NCI-H1092 (cell line): ENCODE measurements at places on chromosomes 2 and 18.
A peak's percentile ranks its signal among the peaks of the same experiment; 100 is the strongest.

GRCh38 chr18:60372596-60372995 is at the start of gene MC4R:
MC4R (minus strand) TSS chr18:60372775; CDS start chr18:60372349, 426 bp downstream.
- peak; percentile 91 for DNase-seq

DNA sequence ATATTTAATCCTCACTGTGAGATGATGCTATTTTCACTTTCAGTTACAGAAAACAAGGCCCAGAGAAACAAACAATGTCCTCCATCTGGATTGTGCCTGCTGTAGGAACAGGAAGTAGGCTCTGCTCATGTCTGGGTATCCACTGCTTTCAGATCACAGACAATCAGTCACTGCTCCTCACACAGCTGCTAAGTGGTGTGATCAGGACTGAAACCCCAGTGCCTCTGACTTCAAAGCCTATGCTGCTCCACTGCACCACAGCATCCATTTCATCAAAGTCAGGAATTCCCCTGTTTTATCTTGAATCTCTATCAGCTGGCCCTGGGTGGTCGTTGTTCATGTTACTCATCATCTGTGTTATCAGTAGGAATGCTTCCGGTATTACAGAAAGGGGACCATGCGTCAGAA is 303.8 kb upstream of the TRIB2 start:
- no peak for DNase-seq

DNA sequence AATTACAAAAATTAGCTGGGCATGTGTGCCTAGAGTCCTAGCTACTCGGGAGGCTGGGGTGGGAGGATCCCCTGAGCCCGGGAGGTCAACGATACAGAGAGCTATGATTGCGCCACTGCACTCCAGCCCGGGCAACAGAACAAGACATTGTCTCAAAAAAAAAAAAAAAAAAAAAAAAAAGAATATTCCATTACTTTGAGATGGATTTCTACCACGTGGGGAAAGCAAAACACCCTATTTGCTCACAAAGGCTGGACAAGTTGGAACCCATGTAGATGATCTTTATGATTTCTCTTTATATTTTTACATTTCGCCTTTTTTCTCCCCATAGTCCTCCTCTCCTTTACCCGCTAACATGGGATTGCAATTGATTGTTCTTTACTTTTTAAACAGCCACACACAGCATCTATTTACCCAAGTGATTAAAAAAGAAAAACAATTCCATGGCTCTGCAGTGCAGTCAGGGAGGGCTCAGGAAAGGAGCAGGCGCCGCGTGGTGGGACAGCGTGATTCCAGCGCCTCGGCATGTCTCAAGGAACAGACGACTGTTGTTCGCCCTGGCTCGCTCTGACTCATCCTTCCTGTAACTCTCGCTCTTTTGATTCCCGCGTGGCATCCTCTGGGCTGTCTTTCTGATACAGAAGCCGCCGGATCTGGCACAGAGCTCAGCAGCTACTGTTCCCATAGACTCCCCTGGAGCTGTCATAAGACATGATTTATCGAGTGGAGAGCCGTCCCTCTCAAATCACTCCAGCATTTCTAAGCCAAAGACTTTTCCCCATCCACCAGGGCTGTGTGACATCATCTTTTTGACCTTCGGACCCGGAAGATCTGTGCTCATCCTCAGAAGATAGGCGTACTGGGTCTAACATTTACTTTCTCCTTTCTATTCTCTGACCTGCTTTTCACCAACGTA is 230.4 kb upstream of the AGAP1 start:
- no peak for DNase-seq

GRCh38 chr2:71929482-71929772 is 218.2 kb downstream of the CYP26B1 start:
- DNase-seq: no peak

GRCh38 chr2:15971831-15972522 is 31.6 kb downstream of the MYCN start:
- DNase-seq: no peak

GRCh38 chr2:111045771-111046444 is 74.8 kb upstream of the BCL2L11 start:
- DNase-seq: no peak

DNA sequence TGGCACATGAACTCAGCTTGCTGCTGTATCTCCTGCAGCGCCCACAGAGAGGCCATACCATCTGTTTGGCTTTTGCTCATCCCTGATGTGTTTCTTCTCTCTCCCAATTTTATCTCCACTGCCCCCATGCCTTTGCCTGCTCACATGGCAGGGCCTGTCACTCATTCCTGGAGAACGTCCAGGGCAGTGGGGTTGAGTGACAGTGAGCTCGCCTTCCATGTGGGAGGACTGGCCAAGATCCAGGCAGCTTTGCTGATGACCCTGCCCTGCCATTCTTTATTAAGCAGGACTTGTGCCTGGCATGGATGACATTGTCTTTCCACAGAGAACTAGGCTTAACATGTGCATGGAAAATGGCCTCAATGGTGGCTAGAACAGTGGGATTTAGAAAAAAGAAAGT is 230.5 kb upstream of the THSD7B start:
- no peak for DNase-seq

DNA sequence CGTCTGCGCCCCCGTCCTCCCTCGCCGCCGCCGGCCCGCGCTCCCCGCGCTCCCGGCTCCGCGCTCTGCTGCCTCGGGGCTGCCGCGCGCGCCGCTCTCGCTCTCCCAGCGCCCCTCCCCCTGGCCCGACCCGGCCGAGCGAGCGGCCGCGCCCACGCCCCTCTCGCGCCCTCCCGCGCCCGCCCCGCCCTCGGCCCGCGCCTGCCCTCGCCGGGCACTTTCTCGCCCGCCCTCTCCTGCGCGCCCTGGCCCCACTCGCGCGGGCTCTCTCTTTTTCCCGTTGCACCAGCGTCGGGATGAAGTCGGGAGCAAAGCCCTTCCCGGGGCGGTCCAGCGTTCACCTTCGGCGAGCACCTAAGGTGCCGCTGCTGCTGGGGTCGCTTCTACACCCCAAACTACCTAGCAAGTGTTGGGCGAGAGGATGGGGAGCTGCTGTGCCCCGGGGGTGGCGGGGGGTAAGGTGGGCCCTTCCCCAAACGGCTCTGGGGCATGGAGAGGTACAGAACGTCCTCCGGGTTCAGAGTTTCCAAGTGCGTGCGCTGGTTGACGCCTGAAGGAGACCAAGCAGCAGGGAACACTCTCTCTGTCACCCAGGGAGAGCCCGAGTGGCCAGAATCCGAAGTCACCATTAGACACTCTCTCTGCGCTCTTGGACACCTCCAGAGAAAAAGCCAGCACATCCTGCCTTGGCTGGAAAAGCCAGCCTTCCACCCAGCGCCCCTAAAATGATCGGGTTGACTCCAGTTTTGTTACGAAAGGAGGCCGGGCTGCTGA is at the start of gene COLEC12:
TSS of gene COLEC12 (minus strand) at position 70 of the 774 bp plus-strand sequence. CDS start 187 bp downstream, outside the sequence.
- DNase-seq: no peak

DNA sequence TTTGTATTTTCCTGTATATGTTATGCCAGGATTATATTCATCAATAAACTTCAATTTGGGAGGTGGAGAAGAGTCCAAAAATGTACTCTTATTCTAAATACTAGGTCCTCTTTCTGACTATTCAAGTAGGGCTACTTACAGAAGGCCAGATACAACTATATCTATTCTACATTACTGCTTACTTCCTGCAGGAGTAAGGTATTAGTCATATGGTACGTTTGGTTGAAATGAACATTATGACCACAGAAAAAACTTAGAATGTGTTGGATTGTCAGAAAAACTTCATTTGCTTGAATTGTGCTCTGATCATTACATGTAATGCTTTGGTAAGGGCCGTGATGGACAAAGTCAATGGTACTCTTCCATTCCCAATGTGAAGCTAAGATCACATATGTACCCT is 35.0 kb downstream of the STAT4 start:
- no peak for DNase-seq

DNA sequence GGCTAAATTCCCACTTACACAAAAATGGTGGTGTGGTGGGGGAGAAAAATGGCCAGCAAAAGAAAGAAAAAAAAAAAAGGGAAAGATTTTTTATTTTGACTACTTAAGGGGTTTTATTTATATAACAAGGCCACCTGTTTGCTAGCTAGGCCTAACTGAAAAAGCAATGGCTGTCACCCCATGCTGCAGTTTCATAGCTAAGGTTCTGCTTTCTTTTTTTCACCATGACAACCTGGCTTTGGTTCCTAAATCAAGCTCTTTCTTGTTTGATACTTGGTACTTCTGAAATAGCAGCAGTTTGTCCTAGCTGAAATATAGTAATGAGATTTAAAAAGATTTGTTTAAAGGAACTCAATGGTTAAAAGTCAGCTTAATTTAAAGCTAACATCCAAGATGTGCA is 433.2 kb upstream of the MEX3C start:
- no peak for DNase-seq

DNA sequence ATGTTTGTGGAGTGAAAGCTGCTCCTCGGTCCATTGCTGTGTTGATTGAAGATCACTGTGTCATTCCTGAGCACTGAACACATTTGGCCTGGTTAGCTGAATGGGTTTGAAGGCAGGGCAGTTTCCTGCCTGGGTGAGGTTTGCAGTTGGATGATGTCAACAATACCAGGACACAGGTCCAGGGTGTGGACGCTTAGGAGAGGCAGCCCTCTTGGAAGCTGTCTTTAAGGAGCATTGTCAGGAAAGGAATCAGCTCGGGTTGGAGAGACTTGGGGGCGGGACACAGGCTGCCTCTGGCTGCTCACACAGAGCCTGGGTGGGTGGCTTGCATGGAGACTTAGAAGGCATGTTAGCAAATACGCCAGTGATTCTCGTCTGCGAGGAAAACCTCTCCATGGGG is 237.7 kb downstream of the SEPTIN10 start:
- no peak for DNase-seq

- no peak for DNase-seq
Measured at GRCh38 chr2:181786371-181787228, 104.9 kb upstream of the ITPRID2 start.

- no peak for DNase-seq
Measured at GRCh38 chr2:77087987-77088414, 434.2 kb downstream of the LRRTM4 start.

DNA sequence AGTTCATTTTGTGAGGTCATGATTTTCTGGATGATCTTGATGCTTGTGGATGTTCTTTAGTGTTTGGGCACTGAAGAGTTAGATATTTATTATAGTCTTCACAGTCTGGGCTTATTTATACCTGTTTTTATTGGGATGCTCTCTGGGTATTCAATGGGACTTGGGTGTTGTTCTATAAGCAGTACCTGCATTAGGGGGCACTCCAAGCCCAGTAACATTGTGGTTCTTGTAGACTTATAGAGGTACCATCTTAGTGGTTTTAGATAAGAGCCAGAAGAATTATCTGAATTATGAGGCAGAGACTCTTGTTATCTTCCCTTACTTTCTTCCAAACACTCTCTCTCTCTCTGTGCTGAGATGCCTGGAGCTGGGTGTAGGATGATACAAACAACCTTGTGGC is 470.0 kb downstream of the PIK3C3 start:
- DNase-seq: no peak

GRCh38 chr2:211237586-211238275 is 681.3 kb downstream of the CPS1 start:
- no peak for DNase-seq

- DNase-seq: no peak
Measured at GRCh38 chr2:63614448-63614968, 25.7 kb downstream of the MDH1 start.

DNA sequence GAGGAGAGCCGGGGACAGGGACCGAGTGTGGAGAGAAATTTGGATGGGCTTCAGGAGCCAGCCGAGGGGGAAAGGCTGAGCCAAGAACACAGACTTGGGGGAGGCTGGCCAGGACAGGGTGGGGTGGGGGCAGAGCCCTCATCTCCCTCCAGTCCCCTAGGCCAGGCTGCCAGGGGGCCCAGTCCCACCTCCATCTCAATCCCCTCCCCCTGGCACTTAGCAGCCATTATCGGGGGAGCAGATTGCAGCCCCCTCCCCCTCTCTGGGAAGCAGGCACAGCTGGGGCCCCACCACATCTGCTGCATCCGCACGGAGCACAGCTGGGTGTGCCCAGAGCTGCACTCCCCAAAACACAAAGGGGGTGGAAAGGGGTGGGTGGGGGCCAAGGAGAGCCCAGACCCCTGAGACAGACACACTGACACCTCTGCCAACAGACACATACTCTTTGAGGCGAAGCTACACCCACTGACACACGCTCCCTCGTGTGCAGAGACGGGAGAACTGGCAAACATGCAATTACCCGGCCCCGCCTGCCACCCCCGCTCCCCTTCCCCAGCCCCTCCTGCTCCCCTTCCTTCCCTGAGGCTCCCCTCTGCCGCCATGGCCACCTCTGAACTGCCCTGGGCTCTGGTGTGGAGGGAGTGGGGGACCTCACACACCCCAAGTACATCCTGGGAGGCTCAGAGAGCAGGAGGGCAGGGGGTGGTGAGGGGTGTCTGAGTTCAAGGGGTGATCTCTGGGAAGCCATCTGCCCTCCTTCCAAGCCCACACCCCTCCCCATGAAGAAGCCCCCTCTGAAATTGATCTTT is 5.1 kb upstream of the ASIC4 start:
- no peak for DNase-seq

GRCh38 chr18:79257480-79257879 is 138.2 kb upstream of the NFATC1 start:
- no peak for DNase-seq

GRCh38 chr2:144310484-144310883 is 209.4 kb downstream of the ZEB2 start:
- no peak for DNase-seq

- no peak for DNase-seq
Measured at GRCh38 chr2:8627019-8627691, 54.7 kb upstream of the ID2 start.

GRCh38 chr2:53827398-53828175 is 32.2 kb downstream of the GPR75 start:
- no peak for DNase-seq

GRCh38 chr2:2146969-2147900 is 183.8 kb downstream of the MYT1L start:
- no peak for DNase-seq
